Mucosa of descending colon (tissue), 3 donors: ENCODE measurements at places on chromosomes 7 and 10. TPM values are rescaled to one million over a fixed set of nuclear protein-coding genes. Genes with fewer than 3 reads are reported as not detected.

Gene IDI2
- total RNA-seq = not detected

- no peak for DNase-seq
These were observed 12.7 kb downstream of the LRRC18 start for GRCh38 chr10:48926764-48927540.

GRCh38 chr7:33286501-33286900, 157.1 kb downstream of the BBS9 start:
- DNase-seq = no peak

Gene POLR2J2
- total RNA-seq = 8.8 TPM

Gene MRC1
- total RNA-seq = 48.4 TPM

- no peak for DNase-seq
These were observed 82.5 kb upstream of the PITRM1 start for GRCh38 chr10:3255075-3255474.

GRCh38 chr10:526651-527312, 162.7 kb downstream of the DIP2C start:
- DNase-seq = no peak

DNA sequence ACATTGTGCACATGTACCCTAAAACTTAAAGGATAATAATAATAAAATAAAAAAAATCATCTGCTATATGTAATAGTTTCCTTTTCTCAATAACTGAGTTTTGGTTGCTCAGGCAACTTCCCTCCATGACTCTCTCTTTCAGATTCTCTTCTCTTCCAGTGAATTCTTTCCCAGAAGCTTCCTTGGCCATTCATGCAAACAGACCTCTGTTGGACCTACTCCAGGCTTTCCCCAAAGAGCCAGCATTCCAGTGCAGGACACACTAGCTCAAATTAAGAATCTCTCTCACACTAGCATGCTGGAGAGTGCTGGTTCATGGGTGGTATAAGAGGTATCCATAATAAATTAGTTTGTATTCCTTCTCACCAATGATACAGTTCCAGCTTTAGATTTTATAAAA, 31.0 kb upstream of the ZEB1 start:
- DNase-seq = no peak

GRCh38 chr7:81605493-81605892, 164.4 kb downstream of the HGF start:
- no peak for DNase-seq

GRCh38 chr10:58348571-58349033, 13.8 kb downstream of the UBE2D1 start:
- no peak for DNase-seq

Gene ACSL5
- 258 TPM for total RNA-seq

DNA sequence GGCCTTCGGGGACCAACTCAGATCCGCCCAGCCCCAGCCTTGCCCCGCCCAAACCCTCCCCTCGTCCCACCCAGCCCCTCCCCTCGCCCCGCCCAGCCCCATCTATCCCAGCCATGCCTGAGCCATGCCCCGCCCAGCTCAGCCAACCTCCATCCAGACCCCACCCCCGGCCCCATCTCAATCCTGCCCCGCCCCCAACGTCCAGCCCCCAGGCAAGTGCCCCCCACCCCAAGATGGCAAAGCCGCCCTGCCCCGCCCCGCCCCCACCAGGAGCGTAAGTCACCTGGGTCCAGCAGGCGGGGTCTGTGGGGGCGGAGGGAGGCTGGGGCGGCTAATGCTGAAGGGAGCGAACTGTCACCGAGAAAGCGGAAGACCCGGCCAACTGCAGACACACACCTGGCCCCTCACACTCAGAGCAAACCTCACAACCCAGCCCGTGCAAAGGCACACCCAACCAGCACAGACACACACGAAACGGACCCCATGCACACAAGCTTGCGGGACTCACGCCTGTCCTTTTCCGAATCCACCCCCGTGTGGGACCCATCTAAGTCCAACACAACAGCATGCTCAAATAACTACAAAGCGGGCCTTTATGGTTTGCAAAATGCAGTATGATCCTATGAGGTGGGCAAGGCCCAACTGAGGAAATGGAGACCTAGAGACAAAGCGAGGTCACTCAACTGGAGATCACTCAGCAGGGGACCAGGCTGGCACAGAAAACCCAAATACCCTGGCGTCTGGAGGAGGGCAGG, 11.5 kb upstream of the OGA start:
- peak; percentile 82 for DNase-seq

Gene CEP55
- 1.3 TPM for total RNA-seq

- DNase-seq = no peak
These were observed 27.8 kb downstream of the ENTPD1 start for GRCh38 chr10:95783741-95784140.

DNA sequence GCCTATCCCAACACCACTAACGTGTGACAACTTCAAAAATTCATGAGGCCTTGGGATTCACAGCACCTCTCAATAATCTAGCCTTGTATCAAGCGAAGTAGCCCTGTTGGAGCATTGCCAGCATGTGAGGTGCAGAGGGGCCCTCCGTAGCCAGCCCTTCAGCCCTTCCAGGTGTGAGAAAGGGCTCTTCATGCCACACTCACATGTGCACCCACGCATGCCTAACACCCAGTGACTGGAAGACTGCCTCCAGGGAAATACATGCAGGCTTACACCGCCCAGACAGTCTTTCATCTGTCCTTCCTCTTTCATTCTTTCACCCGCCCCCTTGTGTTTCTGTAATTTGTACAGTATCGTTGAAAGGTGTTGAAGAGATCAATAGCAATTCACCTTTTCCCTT, 26.1 kb downstream of the LRRC4 start:
- no peak for DNase-seq

DNA sequence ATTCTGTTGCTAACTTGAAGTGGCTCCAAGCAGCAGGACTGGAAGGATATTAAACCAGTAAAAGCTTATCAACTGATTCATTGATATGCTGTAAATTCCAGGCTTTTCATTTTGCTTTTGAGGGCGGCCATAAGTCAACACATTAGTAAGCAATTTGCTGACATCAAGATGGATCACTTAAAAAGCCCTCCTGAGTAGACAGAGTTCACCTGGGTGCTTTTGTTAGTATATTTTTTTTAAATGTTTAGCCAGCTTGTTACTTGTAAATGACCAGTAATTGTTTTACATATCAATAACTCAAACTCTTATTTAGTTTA, 26.5 kb downstream of the RNF32 start:
- no peak for DNase-seq

Gene DOCK1
- total RNA-seq = 103 TPM

DNA sequence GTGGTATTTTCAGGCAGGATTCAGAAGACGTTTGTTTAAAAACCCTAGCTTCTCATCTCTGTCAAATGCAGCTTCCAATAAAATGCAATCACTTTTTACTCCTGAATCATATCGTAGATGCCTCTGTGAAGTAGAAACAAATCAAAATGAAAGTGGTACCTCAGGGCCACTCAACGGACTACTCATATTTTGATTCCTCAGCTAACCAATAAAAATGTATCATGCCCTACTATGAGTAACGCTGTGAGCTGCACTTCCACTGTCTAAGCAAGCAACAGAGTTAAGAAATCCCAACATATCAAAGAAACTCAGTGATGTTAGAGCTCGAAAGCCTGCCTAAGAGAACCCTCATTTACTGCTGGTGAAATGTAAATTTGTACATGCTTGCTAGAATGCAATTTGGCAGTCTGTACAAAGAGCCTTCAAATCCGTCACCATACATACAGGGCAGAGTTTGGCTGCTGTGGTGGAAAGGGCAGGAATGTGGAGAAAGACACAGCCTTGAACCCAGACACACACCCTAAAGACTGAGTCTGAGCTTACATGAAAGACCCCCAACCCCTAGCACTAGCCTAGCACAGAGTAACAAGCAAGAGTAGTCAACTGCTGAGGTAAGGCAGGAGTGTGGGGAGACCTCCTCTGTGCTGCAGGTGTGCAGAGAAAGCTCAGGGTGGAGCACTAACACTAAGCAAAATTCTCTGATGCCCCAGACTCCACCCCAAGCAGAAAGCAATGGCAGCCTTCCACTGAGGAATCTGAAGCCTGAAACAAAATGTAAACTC, 151.5 kb downstream of the ANK3 start:
- DNase-seq = peak; percentile 3

- no peak for DNase-seq
These were observed 127.1 kb upstream of the CHST15 start for GRCh38 chr10:124220547-124220946.

DNA sequence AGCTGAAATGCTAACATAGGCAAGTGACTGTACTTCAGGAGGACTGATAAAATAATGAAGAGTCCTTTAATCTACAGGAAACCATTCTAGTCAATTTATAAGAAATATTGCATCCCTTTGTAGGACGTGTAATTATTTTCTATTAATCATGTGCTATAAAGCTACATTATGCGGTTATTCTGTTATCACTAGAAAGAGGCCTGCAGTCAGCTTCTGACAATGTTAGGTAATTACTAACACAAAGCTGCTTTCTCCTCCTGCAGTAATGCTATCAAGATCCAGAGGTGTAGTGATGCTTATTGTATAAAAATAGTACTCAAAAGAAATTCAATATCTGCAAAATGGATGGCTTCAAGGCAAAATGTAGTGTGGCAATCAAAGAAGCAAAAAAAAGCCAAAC, 191.1 kb downstream of the SKAP2 start:
- DNase-seq = no peak

- DNase-seq = no peak
These were observed 32.0 kb downstream of the AUTS2 start for GRCh38 chr7:69630292-69630691.

DNA sequence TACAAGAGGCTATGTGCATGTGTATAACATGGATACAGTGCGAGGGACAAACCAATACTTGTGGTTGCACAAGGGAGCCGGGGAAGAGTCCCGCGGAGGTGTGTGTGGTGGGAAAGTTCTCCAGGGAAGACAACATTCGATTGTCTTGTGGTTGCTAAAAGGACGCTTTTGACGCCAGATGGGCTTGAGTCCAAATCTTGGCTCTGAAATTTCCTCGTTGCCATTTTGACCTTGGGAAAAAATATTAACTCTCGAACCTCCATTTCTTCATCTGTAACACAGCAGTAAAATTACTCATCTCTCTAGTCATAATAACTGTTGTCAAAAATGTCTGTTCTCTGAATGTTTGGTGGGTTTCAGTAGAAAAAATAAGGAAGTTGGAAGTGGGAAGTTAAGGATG, 16.5 kb downstream of the PLXDC2 start:
- no peak for DNase-seq

Gene ANKRD61
- total RNA-seq = not detected
